ENCODE measurements at places on chromosomes 2 and 18.

- no peak for DNase-seq
Measured at GRCh38 chr2:134934641-134935040, 16.0 kb downstream of the CCNT2 start.

GRCh38 chr2:133486771-133487191 is 81.5 kb downstream of the NCKAP5 start:
- DNase-seq: peak; percentile 47

DNA sequence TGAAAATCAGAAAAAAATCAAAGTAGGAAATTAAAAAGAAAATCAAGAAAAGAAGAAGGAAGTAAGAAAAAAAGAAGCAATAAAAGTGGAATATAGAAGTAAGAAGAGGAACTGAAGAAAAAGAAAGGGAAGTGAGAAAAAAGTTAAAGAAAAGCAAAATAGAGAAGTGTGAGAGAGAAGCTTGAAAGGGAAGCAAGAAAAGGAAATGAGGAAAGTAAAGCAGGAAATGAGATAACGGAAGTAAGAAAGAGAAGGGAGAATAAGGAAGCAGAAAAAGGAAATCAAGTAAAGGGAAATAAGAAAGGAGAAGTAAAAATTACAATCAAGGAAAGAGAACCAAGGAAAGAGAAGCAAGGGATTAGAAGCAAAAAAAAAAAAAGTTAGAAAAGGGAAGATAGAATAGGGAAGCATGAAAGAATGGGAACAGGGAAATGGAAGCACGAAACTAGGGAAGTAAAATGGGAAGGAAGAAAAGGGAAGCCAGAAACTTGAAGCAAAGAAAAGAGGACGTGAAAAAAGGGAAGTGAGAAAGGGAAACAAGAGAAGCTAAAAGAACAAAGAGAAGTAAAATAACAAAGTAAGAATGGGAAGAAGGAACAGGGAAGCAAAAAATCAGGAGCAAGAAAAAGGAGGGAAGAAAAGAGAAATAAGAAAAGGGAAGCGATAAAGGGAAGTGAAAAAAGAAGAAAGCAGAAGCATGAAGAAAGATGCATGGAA is 243.3 kb upstream of the NCKAP5 start:
- no peak for DNase-seq

- no peak for DNase-seq
Measured at GRCh38 chr2:140597836-140598235, 1533.0 kb downstream of the LRP1B start.

DNA sequence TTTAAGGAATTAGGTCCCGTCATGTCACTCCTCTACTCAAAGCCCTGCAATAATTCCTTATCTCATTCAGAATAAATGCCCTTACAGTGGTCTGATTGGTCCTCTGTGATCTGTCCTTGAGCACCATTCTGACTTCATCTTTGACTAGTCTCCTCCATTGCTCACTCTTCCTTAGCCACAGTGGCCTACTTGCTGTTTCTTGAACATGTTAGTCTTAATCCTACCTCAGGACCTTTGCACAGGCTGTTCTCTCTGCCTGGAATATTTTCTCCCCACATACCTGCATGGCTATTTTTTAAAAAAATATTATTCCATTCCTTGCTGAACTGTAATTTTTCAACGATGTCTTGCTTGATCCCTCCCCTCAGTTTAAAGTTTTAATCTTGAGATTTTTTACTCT is 48.0 kb downstream of the QPCT start:
- no peak for DNase-seq

DNA sequence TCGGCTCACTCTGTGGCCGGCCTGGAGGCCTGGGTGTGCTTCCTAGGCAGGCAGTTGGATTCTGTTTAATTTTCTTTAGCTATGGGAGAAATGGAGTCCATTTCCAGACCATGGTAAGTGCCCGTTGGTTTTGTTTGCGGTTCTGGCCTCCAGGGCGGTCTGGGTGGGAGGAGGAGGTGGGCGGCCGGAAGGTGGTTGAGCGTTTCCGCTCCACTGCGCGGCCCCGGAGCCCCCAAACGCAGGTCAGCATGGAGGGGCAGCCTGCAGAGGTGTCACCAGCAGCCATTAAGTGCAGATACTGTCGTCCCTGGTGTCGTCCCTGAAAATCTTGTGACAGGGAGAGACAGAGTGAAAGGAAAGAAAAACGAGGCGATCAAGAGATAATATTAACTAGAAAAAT is 303.9 kb downstream of the GBX2 start:
- no peak for DNase-seq

- no peak for DNase-seq
Measured at GRCh38 chr2:216626875-216627245, 6.4 kb upstream of the IGFBP2 start.

DNA sequence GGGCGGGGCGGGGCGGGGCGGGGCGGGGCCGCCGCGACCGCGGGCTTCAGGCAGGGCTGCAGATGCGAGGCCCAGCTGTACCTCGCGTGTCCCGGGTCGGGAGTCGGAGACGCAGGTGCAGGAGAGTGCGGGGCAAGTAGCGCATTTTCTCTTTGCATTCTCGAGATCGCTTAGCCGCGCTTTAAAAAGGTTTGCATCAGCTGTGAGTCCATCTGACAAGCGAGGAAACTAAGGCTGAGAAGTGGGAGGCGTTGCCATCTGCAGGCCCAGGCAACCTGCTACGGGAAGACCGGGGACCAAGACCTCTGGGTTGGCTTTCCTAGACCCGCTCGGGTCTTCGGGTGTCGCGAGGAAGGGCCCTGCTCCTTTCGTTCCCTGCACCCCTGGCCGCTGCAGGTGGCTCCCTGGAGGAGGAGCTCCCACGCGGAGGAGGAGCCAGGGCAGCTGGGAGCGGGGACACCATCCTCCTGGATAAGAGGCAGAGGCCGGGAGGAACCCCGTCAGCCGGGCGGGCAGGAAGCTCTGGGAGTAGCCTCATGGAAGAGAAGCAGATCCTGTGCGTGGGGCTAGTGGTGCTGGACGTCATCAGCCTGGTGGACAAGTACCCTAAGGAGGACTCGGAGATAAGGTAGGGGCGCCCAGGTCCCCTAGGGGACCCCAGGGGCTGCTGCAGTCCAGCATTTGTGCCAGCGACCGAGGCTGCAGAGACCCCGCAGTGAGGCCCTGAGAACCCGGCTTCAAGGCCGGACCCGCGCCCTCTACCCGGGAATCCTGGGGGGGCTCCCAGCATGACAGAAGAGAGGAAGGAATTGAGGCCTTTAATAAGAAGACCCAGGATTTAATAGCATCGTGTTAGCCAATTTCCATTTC is at the start of gene KHK:
TSS of gene KHK (plus strand) at position 49 of the 870 bp plus-strand sequence. CDS start at position 537, 488 bp downstream.
- DNase-seq: no peak

GRCh38 chr2:172962082-172962481 is 113.6 kb upstream of the MAP3K20 start:
- no peak for DNase-seq

DNA sequence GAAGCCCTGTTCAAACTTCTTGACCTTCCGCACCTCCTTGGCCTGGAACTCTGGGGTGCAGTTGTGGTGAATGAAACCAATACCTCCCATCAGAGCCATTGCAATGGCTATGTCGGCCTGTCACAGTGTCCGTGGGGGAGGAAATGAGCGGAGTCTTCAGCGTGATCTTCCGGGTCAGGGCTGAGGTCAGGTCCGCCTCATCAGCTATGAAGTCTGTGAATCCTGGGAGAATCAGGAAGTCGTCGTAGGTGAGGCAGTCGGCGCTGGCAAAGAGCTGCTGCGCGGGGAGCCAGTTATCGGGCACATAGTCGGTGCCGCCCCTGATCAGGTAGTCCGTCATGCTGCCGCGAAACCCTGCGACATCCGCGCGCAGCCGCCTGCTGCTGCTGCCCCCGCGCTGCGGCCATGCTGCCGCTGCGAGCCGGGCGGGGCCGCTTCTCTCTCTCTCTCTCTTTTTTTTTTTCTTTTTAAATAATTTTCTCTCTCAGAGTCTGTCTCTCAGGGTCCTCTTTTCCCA is 154.1 kb upstream of the ZSWIM2 start:
- DNase-seq: no peak

DNA sequence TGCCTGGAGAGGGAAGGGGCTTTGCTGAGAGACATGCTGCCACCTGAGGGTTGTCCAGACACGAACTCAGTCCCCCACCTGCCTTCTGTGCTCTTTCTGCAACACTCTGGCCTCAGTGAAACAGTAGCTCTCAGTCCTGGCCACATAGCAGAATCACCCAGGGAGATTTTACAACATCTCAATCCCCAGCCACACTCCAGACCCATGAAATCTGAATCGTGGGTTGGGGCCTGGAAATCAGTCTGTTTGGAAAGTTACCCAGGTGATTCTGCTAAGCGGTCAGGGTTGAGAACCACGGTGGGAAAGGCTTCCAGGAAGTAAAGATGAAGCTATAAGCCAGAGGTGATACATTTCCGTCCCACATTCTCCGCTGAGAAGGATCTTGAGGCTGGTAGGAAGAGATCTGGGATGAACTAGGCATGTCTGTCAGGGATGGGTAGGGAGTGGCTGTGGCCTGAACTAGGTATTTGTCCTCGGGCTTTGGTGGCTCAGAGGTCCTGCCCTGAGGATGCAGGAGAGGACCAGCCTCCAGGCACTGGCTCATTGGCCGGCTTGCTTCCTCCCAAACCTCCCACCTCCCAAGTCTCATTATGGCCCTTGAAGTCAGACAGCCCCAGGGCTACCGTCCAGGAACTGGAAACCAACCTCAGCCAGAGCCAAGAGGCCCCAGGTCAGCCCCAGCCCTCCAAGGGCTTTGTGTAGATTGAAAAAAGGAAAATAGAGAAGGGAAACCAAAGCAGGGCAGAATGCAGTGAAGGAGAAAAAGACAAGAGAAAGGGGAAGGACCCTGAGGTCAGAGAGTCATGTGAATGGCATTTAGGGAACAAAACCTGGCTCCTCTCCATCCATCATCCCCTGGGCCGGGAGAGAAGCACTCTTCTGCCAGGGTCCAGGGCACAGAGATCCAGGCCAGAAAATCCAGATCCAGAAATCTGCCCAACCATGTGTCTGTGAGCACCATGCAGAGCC is 119.6 kb downstream of the ZFP36L2 start:
- DNase-seq: peak; percentile 44

- peak; percentile 27 for DNase-seq
Measured at GRCh38 chr18:34809451-34810072, 99.5 kb downstream of the DTNA start.

- DNase-seq: no peak
Measured at GRCh38 chr2:220227266-220227920, 600.0 kb downstream of the SLC4A3 start.

- DNase-seq: no peak
Measured at GRCh38 chr2:212922701-212923100, 228.7 kb downstream of the IKZF2 start.
